ENCODE measurements at places on chromosomes 4 and X. TPM values are rescaled to one million over a fixed set of nuclear protein-coding genes. Genes with fewer than 3 reads are reported as not detected.

Gene ODAM
- total RNA-seq: not detected

Gene TMSB15C
- total RNA-seq: 3.3 TPM

Gene TREX2
- total RNA-seq: 1.8 TPM

Gene TMSB15A
- 0.85 TPM for total RNA-seq

Gene AMTN
- not detected for total RNA-seq

Gene ZMAT1
- total RNA-seq: 0.09 TPM

Gene AFM
- not detected for total RNA-seq

Gene ARL13A
- total RNA-seq: not detected

Gene AKAP4
- not detected for total RNA-seq

Gene EDNRA
- 8.0 TPM for total RNA-seq

All from smooth muscle cell of bladder (primary cell).